Suprapubic skin (tissue), 4 donors: ENCODE measurements at places on chromosomes 12 and 14. TPM values are rescaled to one million over a fixed set of nuclear protein-coding genes. Genes with fewer than 3 reads are reported as not detected.

- no peak for DNase-seq
- H3K27ac ChIP-seq = no peak overlapping the region
- H3K36me3 ChIP-seq = no peaks in the 10 kb centered on the region
These were observed 91.8 kb downstream of the RIN3 start for GRCh38 chr14:92605274-92605940.

Gene SMIM41
- total RNA-seq = 0.51 TPM

Gene DBX2
- total RNA-seq = 0.40 TPM

Gene SERPINA9
- 2.1 TPM for total RNA-seq

DNA sequence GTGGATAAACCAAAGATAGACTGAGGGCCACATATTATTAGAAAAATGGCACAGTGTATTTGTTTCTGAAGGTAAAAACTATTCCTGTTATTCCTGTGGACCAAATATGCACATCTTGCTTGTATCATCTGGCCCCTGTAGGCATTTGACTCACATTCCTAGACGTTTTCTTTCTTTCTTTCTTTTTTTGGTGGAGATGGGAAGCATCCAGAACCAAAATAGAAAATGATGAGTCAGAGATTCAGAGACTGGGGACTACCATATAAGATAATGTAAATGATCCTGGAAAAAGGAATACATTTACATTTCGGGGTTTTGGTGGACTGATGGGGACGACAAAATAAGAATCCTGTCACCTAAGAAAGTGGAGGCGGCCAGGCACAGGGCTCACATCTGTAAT is 24.2 kb downstream of the TRIM9 start:
- peaks cover 8% of the 10 kb centered on the region for H3K4me1 ChIP-seq
- no peak overlapping the region for H3K4me3 ChIP-seq
- H3K27me3 ChIP-seq = no peaks in the 10 kb centered on the region
- DNase-seq = no peak
- H3K36me3 ChIP-seq = no peaks in the 10 kb centered on the region

DNA sequence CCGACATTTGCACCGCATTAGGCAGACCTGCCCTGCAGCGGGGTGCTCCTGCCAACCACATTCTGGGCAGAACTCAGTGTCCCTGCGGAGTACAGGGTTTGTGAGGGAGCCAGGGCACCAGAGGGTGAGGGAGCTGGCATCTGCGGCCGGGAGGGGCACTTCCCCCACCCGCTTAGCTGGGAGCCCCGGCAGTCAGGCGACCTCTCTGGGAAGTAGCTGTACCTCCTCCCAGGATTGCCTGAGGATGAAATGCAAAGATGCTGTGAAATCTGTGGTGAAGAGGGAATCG is 58.6 kb downstream of the ANKRD9 start:
- no peak overlapping the region for H3K4me3 ChIP-seq
- peaks cover 82% of the 10 kb centered on the region for H3K36me3 ChIP-seq
- no peaks in the 10 kb centered on the region for H3K4me1 ChIP-seq
- H3K27ac ChIP-seq = no peak overlapping the region
- H3K27me3 ChIP-seq = no peaks in the 10 kb centered on the region

Gene SPIC
- total RNA-seq = not detected

DNA sequence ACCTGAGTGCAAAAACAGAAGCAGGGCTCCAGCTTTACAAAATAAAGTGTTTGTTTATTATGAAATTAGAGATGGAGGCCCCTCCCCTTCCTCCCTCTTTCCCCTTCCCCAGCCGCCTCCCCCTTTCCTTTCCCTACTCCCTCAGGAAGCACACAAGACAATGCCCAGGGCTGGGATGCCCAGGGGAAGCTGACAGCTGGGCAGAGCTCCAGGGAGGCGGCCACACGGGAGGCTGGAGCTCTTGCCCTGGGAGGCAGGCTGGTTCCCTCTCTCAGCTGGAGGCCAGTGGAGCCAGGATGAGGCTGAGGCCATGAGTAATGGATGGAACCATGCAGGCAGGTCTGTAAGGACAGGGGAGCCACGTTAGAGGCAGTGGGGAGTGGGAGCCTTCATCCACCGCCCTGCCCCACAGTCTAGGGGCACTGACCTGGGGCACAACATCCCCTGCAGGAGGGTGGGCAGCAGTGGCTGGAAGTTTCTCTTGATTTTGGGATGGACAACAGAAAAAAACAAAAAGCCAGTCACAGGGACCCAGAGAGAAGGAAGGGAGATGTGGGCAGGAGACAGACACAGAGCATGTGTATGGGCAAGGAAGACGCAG is 5.1 kb downstream of the PSMB11 start:
- H3K27ac ChIP-seq = no peak overlapping the region
- H3K4me3 ChIP-seq = no peak overlapping the region
- DNase-seq = no peak

DNA sequence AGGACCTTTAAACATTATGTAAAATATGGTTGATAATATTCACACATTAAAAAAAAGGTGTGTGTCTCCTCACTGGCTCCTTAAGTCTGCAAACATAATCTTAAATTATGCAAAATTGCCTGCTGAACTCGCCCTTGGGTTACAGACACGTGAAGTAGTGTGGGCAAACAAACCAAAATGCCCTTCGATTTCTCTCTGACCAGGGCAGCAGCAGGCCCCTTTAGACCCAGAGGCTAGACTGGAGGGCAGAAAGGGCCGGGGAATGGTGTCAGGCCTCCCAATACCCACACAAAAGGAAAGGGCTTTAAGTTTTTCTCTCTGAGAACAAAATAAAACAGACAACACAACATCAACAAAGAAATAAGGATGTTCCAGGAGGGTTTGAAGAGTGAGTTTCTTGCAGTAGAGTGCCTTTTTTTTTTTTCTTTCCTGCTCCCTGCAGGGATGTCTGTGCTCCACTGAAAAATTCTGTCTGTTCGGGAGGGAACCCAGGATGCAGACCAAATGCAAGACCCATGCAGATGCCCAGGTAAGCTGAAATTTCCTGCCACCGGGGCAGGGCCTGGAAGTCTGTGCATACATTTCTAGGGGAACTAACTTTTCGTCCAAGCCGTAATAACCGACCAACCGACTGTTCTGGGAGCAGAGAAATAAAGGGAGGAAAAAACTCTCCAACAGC is 1.7 kb downstream of the TBX3 start:
- H3K4me3 ChIP-seq = peak overlapping the region; percentile 72
- H3K27me3 ChIP-seq = peaks cover 17% of the 10 kb centered on the region
- peaks cover 39% of the 10 kb centered on the region for H3K4me1 ChIP-seq
- peak overlapping the region; percentile 94 for H3K27ac ChIP-seq

DNA sequence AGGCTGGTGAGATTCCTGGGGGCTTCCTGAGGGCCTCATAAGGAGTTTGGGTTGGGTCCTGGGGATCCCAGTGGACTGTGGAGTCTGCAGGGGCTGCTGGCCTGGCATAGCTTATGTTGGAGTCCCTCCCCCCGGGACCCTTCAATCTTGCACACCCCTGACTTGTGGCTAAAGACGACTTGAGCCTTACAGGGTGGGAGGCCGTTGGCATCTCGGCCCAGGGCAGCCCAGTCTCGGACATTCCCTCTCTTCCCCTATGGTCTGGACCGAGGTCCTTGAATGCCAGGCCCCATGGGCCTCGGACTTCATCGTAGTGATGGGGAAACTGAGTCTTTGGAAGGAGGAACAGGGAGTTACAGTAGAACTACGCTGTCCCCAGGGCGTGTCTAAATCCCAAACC is 12.5 kb downstream of the RTL1 start:
- H3K27ac ChIP-seq = no peak overlapping the region
- H3K27me3 ChIP-seq = peaks cover 12% of the 10 kb centered on the region
- H3K4me3 ChIP-seq = no peak overlapping the region
- DNase-seq = peak; percentile 47
- H3K36me3 ChIP-seq = no peaks in the 10 kb centered on the region
- peaks cover 14% of the 10 kb centered on the region for H3K4me1 ChIP-seq
